ENCODE measurements at places on chromosomes 1 and 21.

DNA sequence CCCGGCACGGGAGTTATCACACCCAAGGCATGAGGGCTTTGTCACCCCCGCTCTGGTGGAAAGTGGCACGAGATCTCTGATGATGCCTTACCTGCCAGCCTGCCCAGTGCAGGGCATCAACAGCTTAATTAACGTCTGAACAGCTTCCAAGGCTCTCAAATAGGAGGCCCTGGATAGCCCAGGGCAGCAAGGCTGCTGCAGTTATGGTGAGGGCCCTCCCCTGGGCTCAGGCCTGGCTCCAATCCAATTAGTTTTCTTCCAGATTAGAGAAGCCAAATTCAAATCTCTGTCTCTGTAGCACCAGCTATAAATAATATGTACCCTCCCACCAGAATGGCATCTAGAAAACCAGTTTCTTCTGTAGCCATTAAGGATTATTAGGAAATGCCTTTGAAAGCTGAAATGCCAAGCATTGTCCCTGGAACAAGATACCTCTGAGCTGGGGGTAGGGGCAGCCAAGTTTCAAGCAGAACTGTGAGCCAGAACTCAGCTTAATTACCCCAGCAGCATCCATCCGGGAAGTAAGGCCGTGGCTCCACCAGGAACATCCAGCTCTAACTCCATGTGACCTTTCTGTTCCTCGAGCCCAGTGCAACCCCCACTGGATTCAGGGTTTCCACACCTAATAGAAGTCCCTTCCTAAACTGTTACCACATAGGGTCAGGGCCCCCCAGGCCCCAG, 12.5 kb downstream of the QSOX1 start:
- DNase-seq: no peak

GRCh38 chr1:2474104-2474844, 1.8 kb upstream of the PLCH2 start:
- DNase-seq: no peak

DNA sequence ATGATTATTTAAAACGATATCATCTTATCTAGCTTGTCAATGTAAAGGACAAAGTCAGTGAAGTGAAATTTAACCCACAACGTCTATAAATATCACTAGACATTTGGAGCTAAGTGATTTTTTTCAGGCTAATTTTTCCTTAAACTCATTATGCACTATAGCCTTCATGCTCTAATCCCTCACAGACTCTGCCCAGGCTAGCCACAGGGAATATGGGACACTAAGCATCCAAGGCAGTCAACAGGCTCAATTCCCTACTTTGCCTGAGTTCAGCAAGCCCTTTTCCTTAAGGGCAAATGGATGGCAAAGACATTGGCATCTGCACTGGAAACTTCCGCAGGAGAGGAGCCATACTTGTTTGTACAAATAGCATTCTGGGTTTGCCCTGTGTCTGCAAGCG, 577.0 kb downstream of the LMO4 start:
- no peak for DNase-seq

DNA sequence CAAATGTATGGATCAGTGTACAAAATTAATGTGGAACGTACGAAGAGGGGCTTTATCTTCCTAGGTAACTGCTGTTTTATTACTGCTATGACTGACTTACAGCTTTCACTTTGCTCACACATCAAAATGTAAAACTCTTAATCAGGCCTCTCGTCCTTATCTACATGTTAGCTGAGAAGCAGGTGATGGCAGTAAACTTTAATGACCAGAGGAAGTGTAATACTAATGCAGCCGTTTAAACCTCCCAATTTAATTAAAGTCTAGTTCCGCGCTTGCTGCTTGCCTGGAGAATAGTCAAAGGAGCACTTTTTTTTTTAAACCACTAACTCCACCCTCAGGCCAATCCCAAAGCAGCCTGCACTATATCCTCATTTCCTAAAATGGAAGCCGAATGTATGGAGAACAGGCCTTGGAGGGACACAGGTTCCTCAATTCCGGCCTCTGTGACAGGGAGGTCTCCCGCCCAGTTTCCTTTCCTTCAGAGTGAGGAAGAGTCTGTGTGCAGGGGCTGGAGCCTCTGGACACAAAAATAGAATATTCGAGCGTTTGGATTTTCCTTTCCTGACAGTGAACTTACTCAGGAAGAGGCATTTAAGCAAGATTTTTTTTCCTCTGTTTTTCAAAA, 36.7 kb upstream of the RASAL2 start:
- no peak for DNase-seq

DNA sequence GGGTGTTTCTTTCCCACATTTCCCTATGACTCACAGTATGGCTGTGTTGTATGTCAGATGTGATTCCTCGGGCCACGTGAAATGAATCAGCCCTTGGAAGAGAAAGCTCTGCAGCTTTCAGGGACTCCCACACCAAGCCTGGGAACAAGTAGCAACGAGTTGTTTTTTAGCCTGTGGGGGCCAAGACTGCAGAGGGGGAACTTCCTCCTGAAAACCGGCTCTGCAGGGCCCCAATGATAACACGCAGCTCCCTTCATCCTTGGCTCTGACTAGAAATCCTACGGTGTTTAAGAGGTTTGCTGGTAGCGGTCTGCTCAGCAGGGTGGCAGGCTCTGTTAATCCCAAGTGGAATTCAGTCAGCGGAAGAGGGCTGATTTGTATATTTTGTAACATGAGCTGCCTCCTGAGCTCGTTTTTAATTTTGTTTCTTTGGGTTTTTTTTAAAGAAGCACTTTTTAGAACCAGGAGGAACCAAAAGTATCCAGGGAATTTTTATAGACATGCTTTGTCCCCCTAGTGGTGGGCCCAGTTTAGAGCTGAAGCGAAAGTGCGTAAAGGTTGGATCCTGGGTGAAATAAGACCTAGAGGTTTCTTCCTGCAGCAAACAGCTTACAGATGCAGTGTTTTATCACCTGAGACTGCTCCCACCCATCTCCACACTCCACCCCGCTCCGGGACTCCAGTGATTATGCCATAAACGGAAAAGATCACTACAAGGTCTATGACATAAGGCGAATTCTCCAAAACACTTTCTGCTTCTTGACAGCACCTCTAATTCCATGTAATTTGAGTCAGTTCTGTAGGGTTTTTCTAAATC, 48.8 kb downstream of the LAMC2 start:
- DNase-seq: peak; percentile 90

- no peak for DNase-seq
These were observed 55.2 kb downstream of the SYT14 start for GRCh38 chr1:209993061-209993830.

GRCh38 chr1:182441719-182442118, 8.2 kb upstream of the RGSL1 start:
- no peak for DNase-seq

GRCh38 chr1:3772715-3773571, at the start of gene SMIM1:
Gene SMIM1, plus strand, starts transcription at chr1:3772749. Its CDS starts 2,625 bp downstream, at chr1:3775374.
- DNase-seq: no peak

GRCh38 chr1:103109311-103109920, 1.1 kb upstream of the COL11A1 start:
- DNase-seq: no peak

- DNase-seq: no peak
These were observed 32.7 kb downstream of the C8B start for GRCh38 chr1:56933161-56933560.

GRCh38 chr1:71561729-71562128, 480.9 kb upstream of the ZRANB2 start:
- DNase-seq: no peak

DNA sequence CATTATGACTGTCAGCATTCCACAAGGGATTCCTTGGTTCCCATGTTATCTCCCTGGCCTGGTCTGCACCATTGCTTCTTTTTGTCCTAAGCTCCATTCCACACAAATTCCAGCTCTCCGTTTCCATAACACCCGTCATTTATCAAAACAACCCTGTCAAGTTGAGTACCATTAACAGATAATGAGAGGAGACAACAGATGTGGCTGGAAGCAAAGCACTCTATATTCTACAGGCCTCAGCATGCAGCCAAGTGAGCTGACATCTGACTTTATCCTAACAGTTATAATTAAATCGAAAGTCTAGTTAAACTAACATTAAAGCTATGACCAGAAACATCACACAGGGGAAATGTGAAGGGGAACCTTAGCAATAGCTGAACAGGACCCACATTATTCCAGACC, 110.4 kb downstream of the RERE start:
- DNase-seq: no peak

DNA sequence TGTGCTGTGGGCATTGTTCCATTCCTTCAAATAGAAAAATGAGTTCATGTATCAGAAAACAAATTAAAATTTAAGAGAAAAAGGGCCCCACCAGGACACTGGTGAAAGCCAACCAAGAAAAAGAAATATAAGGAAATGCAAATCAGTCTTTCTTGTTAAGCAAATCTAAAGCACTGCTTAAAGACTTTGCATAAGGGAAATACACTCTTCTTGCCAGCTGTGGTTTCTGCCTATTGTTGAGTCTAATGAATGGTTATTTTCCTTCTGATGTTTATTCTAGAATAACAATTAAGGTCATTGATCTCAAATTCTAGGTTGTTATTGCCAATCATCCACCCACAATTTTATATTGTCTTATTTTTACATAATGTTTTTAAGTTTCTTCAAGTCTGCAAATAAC, 158.6 kb upstream of the SNX7 start:
- DNase-seq: no peak

DNA sequence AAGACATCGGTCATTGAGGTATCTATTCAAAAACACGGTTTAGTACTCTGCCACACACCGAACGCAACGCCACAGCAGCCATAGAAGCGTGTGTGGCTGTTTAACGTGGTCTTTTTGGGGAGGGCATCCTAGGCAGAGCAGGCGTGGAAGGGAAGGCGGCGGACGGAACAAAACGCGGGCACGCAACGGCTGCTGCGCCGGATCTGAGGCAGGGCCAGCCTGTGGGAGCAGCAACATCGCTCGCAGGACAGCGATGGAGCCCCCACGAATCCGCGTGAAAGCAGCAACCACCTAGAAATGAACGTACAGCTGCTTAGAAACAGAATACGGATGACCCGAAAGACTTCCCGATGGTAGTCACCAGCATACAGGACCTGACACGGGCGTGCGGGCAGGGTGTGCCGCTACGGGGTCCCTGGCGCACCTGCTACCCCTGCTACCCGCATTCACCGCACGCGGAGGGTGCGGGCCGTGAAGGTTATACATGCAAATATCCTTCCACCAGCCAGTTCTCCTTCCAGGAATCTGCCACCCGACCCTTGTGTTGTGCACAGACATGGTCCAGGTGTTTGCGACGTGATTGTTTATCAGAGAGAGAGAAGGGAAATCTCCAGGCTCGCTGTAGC, 114.4 kb upstream of the COL6A1 start:
- DNase-seq: no peak

- no peak for DNase-seq
These were observed 62.5 kb downstream of the OSBPL9 start for GRCh38 chr1:51679435-51679834.

DNA sequence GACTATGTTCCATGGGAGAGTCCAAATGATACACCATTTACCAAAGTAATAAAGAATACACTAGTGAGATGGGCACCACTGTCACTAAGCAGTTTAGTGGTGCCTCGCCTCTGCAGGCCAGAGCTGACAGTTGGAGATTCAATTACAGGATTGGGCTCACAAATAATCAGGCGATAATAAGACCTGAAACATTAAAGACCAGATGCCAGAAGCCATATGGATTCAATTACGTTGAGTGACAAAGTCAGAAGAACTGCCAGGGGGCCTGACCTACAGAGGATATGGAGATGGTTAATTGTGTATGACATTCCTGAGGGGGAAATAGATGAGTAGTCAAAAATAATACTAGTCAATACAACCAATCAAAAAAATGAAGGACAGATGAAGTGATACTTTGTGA, 65.2 kb upstream of the ST6GALNAC5 start:
- no peak for DNase-seq

DNA sequence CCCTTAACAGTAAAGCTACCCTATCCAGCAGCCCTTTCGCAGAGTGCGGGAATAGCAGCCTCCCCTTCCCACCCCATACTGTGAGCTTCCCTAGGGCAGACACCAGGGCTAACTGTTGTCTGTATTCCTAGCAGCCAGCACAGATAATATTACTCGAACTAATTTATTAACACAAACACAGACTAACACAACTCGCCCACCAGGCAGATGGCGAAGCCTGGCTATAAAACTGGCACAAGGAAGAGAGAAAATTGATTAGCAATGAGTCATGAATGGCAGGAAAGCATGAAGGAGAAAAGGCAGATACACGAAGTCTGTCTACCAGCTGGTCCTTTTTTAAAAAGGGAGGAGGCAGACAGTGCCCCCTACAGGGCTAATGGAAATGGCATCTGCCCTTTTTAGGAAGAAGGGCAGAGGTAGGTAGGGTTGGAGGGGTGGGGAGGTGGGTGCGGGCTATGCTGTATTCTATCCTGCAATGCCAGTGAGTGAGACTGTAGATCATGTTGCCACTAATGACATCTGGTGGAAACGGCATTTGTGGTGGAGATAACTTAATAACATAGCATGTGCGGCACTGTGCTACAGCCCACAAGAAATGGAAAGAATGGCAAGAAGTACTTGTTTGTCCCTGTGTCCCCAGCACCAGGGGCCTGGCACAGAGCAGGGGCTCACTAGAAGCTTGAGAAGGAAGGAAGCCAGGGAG, 30.6 kb upstream of the CTPS1 start:
- peak; percentile 36 for DNase-seq

DNA sequence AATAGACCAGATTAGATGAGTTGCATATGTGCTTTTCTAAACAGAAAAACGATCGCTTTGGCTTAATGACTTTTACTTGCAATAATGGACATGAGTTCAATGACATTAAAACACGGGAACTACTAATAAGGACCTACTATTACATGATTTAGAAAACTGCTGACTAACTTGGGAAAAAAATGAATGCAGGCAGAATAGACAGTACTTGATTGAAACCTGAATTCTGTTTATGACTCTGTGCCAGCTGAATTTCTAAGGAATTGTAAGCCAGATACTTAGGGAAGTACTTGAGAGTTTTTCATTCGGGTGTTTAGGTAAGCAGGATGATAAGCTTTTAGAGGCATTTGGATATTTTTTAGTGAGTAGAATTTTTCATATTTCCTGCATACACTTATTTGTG, 12.0 kb downstream of the ADGRL2 start:
- DNase-seq: no peak

DNA sequence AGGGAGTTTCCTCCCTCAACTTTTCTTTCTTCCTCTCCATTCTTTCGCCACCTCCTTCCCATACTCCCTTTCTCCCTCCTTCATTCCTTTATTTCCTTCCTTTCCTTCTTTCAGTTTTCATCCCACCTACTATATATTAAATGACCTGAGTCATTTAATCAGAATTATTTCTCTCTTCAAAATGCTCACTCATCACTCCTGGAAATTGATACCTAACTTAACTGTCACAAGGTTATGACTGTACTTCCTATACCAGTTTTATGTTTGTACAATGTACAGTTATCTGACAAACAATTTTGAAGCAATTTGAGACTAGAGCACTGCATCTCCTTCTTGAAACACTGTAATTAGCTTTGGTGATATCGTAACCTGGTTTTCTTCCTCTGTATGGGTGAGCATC, 41.4 kb downstream of the NEXN start:
- no peak for DNase-seq

GRCh38 chr21:16579538-16579937, 849.8 kb downstream of the USP25 start:
- no peak for DNase-seq

- DNase-seq: no peak
These were observed 31.8 kb upstream of the SLFNL1 start for GRCh38 chr1:41053316-41053715.

- no peak for DNase-seq
These were observed 59.8 kb upstream of the SLC35F3 start for GRCh38 chr1:233844692-233845091.
